ENCODE measurements at places on chromosomes 7 and 10.

DNA sequence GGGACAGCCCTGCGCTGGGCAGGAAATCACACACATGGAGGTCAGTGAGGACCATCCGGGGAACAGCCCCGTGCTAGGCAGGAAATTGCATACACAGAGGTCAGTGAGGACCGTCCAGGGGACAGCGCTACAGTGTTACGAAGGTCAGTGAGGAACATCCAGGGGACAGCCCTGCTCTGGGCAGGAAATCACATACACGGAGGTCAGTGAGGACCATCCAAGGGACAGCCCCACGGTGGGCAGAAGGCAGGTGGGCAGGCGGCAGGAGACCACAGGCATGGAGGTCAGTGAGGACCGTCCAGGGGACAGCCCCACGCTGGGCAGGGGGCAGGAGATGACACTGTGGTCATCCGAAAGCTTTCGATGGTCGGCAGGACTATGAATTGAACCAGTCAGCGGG is 79.7 kb downstream of the PTPRN2 start:
- no peak for DNase-seq

GRCh38 chr7:70678621-70679251 is 453.2 kb upstream of the GALNT17 start:
- peak; percentile 41 for DNase-seq

DNA sequence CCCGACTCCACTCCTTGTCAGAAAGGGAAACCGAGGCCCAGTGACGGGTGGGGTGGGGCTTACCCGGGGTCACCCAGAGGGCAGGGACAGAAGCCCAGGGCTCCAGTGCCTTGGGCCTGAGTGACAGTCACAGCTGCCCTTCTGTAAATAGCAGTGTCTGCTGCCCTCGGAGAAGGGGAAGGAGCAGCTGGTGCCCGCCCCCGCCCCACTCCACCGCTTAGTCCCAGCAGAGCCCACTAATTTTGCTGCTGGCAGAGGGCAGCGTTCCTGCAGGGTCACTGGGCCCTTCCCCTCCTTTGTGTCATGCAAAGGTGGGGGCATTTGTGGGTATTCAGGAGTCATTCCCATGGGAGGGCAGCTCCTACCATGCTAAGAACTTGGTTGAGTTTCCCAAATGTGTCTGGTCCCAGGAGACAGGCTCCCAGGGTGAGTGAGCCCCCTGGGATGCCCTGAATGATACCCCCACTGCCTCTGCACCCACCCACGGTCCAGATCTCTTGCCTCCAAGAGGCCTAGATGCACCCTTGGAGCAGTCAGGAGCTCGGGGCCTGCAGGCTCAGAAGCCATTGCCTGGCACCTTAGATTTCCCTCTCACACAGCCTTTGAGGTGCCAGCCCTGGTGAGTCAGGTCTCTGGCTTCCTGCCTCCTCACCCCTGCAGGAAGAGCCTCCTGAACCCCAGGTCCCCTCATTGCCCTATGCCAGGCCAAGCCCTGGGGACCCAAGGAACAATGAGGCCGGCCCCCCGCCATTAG is 17.2 kb downstream of the SH2B2 start:
- no peak for DNase-seq

GRCh38 chr7:48040944-48041652 is 5.8 kb downstream of the C7orf57 start:
- DNase-seq, result peak; percentile 87

- peak; percentile 80 for DNase-seq
Observed at GRCh38 chr10:78520737-78521430, 487.2 kb downstream of the RPS24 start.

DNA sequence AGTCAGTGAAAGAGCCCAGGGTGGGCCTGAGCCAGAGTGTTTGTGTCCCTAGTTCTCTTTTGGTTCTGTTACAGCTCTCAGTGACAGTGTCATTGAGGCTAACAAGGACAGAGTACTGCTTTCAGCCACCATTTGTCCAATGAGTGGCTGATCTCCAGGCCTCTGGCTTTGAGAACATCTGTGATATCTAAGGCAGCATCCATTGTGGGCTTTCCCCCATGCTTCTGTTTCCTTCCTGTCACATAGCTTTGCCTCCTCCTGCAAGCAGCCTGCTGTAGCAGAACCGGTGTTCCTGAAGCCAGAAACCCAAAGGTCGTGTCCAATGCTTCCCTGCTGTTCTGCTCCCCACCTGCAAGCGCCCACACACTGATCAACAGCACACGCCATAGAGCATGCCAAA is 68.4 kb downstream of the IKZF1 start:
- DNase-seq, result no peak

- DNase-seq, result peak; percentile 80
Observed at GRCh38 chr7:23531050-23531793, 559 bp downstream of the TRA2A start.

- DNase-seq, result no peak
Observed at GRCh38 chr7:13457790-13458189, 531.7 kb downstream of the ETV1 start.

GRCh38 chr10:118374404-118374803 is 32.3 kb upstream of the FAM204A start:
- peak; percentile 42 for DNase-seq

DNA sequence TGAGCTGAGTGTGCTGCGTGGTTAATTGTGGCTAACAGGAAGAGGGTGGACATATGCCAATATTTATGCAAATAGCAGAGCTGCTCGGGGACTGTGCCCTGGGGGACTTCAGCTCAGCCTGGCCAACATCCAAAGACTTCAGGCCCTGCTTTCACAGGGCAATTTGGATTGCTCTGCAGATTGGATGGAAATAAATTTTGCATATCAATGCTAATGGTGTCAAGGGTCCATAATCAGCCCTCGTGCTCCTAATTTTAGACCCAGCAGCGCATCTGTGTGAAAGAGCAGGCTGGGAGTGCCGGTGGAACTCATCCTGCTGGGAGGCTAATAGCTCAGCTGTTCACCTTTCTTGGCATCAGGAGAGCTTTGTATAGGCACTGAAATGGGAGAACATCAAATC is 270.1 kb downstream of the TCERG1L start:
- DNase-seq, result no peak

DNA sequence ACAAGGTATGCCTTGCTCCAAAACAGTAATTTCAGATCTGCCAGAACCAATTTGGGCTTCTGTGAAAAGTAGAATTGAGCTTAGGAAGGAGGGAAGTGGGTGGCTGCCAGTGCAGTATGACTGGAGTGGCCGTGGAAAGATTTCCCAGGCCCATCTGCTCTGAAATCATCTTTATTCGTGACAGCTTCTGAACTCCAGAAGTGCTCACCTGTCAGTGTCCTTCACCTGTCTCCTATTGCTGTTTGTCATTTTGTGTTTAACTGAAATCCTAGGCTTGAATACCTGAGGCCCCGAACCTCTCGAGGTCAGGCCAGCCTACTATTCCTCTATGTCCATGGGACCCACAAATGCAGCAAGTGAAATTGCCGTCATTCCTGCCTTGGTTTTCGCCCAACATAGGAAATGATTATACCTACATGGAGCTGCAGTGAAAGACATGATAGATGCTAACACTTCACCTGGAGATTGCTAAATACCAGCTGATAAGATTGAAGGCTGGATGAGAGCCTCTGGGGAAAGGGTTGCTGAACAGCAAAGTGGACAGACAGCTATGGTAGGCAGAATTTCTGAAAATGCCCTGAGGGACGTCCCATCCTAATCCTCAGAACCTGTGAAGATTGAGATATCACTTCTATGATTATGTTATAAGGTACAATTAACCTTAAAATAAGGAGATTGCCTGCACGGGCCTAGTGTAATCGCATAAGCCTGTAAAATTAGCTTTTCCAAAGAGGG is 82.1 kb downstream of the C1GALT1 start:
- DNase-seq, result no peak

GRCh38 chr7:66421830-66422475 is 206.7 kb upstream of the KCTD7 start:
- DNase-seq, result no peak

DNA sequence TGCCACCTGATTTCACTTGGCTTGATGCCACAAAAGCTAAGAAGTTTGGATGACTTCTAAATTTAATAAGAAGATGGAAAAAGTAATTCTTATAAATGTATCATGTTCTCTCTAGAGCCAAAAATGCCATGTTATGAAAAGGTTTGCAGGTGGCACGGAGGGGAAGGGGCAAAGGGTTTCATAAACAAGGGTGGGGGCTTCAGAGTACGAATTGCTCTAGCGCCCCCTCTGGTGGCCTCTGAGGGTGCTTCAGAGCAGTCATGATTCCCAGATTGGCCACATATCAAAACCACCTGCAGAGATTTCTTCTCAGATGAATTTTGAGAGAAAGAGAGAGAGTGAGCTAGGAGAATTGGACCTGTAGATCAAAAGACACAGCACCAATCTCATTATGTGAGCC is 208.6 kb upstream of the YAE1 start:
- DNase-seq, result no peak

GRCh38 chr7:105017657-105018365 is 3.8 kb downstream of the KMT2E start:
- no peak for DNase-seq

DNA sequence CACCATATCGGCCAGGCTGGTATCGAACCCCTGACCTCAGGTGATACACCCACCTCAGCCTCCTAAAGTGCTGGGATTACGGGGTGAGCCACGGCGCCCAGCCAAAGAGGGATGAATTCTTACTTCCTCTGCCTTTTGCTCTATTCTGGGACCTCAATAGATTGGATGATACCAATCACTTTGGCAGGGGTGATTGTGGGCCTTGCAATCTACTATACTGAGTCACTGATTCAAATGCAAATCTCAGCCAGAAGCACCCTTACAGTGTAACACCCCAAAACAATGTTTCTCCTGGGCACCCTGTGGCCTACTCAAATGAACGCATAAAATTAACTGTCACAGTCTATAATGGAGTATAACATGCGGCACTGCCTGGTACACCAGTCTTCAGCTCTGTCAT is 596.7 kb upstream of the LRRTM3 start:
- DNase-seq, result no peak

GRCh38 chr10:34346516-34347100 is 468.5 kb downstream of the PARD3 start:
- no peak for DNase-seq

DNA sequence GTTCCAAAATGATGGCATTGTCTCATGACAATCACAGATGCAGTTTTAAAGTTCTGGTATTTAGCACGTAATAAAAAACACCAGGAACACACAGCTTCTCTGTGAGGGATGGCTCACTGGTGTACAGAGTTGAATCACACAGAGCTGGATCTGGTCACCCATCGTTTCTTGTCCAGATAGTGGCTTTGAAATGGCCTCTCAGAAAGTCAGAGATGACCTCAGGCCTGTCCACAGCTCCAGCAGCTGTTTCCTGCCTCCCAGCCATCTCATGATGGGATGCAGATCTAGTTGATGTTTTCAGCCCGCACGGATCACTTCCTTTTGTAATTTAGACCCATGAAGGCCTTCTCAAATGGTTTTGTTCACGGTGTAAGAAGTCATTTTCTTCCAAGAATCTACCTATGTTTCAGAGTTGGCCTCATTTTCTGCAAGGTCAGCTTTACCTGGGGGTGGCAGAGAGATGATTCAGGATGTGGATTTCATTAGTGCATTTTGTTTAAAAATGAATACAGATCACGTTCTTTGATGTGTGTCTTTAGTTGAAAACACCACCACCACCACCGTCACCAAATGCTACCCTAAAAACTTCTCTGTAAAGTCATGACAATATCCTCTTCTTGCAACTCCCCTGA is 166.2 kb downstream of the SNX10 start:
- no peak for DNase-seq

DNA sequence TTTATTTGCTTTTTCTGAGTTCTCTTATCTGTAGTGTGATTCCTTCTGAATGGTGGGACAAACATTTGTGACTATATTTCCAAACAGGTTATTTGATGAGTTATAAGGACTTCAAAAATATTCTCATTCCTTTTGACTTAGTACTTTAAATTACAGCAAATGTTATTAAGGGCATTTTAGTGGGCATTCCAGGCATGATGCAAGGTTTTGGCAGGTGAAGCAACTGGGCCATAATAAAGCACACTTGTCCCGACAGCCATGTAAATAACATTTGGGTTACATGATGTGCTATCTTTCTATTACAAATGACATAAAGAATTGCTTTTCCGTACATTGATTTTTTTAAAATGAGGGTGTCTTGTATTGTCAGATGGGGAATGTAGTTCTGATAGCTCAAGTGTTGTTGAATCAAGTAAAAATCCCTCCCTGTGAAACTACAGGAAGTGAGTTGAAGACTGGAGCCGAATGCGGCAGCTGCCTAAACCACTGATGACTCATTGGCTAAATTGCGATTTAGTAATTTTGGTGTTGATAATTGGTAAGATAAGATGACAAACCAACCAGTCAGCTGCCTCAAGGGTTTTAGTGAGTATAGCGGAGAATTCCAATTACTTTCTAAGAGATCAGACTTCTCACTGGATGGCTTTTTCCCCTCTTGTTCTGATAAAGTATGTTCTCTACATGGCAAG is 231.3 kb upstream of the NPY start:
- peak; percentile 99 for DNase-seq

- no peak for DNase-seq
Observed at GRCh38 chr10:74151879-74152722, 1.1 kb downstream of the ADK start.

DNA sequence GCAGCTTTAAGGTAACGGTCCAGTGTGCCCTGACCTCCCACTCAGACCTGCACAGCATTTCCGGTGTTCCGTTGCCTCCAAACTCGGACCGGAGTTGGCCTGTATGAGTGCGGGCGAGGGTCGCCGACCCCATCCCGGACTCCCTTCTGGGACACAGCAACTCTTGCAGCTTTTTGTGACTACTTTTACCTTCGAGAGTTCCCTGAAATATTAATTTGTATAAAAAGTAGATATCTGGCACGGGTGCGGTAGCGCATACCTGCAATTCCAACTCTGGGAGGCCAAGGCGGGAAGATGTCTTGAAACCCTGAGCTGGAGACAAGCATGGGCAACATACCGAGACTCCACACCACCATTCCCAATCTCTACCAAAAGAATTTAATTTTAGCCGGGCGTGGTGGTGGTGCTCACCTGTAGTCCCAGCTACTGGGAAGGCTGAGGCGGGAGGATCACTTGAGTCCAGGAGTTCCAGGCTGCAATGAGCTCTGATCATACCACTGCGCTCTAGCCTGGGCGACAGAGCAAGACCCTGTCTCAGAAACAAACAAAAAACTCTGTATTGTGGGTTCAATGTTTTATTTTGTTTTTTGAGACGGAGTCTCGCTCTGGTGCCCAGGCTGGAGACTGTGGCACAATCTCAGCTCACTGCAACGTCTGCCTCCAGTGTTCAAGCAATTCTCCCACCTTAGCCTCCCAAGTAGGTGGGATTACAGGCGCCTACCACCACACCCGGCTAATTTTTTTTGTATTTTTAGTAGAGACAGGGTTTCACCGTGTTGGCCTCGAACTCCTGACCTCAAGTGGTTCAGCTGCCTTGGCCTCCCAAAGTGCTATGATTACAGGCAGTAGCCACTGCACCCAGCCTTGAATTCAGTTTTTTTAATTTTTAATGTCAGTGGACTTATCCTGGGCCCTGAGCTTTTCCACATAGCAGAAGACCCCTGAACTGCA is 1.1 kb upstream of the PPP1R35 start:
- DNase-seq, result no peak

GRCh38 chr10:48309711-48310226 is 3.3 kb downstream of the MAPK8 start:
- DNase-seq, result peak; percentile 70

GRCh38 chr7:17690030-17690429 is 250.3 kb downstream of the SNX13 start:
- DNase-seq, result peak; percentile 90

Data from A172 (cell line).